ENCODE measurements at places on chromosomes 5 and 9.
A peak's percentile ranks its signal among the peaks of the same experiment; 100 is the strongest.

GRCh38 chr9:33868440-33868973 lies 51.5 kb downstream of the UBE2R2 start:
- DNase-seq: no peak

- DNase-seq: no peak
These were observed 1297.2 kb upstream of the WWC1 start for GRCh38 chr5:166994226-166994625.

GRCh38 chr9:130112538-130113151 lies 58.9 kb downstream of the GPR107 start:
- no peak for DNase-seq

DNA sequence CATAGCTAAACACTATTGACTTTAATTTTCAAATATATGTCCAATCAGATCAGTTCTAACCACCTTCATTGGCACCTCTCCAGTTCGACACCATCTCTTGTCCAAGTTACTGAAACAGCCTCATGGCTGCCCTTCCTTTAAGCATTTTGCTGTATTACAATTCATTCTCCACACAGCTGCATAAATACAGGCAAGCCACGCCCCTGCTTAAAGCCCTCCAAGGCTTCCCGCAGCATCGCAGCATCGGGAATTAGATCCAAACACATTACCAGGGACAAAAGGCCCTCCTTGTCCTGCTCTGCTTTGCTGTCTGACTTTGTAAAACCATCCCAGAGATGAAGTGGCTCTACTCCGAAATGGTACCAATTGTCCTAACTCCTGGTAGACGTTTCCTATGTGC lies 75.1 kb upstream of the RAI14 start:
- DNase-seq: no peak

DNA sequence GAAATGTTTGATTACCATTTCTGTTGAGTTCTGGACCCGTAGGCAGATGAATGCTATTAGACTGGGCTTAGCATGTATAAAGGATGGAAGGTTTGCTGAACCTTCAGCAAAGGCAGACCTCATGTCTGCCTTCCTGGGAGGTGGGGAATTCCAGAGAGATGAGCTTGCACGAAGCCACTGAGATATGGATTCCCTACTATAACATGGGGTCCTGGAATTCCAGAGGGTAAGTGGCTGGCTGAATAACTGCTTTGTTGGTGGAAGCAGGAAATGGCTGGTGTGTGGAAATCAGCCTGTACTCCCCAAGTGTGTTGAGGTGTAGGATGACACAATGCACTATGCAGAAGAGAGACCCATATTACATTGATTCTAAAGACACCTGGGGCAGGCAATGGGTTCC lies 526.4 kb downstream of the CTNND2 start:
- DNase-seq: no peak

GRCh38 chr5:17412760-17413671 lies 85.0 kb upstream of the TAF11L2 start:
- DNase-seq: peak; percentile 68

GRCh38 chr5:136057401-136058038 lies 28.7 kb downstream of the TGFBI start:
- DNase-seq: no peak

DNA sequence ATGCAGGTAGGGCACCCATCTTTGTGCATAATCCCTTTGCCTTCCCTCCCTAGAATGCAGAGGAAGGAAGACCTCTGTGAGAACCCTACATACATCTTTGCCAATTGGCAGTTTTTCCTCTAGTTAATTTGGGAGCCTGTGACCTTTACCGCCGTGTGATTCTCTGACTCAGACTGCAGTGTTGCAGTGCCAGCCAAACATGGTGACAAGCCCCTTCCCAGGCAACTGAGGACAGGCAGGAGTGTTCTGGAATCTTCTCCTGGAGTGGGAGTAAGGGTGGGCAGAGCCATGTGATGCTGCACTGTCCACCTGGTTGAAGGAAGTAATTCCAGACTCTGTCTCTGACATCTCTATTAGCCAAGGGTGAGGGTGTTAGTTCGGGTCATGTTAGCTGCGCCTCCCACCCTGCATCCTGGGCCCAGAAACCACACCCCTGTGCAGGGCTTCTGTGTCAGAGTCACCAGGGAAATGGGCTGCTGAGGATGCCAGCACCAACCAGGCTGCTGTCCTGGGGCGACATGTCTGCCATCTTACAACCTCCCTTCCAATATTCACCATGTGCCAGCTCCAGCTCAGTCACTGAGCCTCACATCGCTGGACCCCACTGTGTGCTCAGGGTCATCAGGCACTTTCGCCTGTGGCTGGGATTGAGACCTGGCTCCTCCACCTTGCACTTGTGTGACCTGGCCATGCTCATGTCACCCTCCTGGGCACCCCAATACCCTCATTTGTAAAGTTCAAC lies 21.8 kb downstream of the KCNIP1 start:
- no peak for DNase-seq

GRCh38 chr5:6814816-6815215 lies 101.6 kb downstream of the TENT4A start:
- no peak for DNase-seq

DNA sequence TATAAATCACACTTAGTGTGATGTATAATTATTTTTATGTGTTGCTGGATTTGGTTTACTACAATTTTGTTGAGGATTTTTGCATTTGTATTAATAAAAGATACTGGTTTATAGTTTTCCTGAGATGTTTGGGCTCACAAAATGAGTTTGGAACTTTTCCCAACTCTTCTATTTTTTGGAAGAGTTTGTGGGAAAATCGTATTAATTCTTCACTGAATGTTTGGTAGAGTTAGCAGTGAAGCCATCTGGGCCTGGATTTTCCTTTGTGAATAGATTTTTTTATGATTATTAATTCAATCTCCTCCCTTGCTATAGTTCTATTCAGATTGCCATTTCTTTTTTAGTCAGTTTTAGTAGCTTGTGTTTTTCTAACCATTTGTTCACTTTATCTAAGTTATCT lies 201.7 kb upstream of the NFIL3 start:
- no peak for DNase-seq

GRCh38 chr5:52943285-52943684 lies 45.9 kb upstream of the ITGA2 start:
- no peak for DNase-seq

- DNase-seq: no peak
These were observed 32.3 kb downstream of the ARPC5L start for GRCh38 chr9:124894035-124894740.

DNA sequence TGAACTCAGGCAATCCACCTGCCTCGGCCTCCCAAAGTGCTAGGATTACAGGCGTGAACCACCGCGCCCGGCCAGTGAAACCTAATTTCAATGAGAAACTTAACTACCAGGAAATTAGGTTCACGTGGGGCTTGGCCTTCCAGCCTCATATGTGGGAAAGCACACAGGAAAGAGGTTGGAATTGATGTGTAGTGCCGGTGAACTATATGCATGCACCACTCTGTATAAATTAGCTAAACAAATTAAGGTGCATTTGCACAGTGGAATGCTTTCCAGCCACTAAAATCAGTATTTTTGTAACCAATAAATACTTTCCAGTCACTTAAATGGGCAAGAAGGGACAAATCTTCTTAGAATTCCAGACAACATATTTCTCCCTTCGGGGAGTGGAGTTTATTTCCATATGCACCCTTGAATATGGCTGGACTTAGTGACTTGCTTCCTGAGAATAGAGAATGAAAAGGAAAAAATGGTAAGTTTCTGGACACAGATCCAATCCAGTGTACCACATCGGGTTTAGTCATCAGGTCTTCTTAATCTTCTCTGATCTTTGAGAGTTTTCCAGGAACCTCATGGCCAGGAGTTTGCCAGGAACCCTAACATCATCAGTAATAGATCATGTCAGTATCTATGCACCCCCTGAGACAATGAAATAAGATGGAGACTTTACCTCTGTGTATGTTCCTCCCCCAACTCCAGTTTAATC lies 24.9 kb downstream of the ATOX1 start:
- no peak for DNase-seq

DNA sequence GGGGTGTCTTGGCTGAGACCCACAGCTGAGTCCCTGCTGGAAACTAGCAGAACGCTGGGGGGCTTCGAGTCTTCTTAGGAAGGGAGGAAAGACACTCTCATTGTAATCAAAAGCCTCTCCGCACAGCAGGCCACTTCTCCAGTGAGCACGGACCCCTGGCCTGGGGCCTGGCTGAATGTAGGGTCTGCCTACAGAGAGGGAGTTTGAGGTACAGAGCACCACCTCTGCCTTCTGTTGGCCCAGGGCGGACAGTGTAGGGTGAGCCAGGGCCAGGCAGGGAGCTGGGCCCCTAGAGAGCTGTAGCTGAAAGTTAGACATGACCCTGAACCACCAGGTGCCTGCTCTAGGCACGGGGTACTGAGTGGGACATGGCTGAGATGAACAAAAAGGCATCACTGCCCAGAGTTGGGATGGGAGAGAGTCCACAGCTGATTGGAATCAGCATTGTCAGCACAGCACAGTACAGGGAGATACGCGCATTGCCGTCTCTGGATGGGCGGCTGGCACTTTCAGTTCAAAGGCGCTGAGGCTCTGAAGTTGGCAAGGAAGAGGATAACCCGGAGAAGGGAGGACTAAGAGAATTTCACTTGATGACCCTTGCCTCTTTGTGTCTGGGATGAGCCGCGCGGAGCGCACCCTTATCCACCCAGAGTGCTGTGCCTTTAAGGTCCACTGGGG lies 363 bp upstream of the SLC25A48 start:
- DNase-seq: no peak

DNA sequence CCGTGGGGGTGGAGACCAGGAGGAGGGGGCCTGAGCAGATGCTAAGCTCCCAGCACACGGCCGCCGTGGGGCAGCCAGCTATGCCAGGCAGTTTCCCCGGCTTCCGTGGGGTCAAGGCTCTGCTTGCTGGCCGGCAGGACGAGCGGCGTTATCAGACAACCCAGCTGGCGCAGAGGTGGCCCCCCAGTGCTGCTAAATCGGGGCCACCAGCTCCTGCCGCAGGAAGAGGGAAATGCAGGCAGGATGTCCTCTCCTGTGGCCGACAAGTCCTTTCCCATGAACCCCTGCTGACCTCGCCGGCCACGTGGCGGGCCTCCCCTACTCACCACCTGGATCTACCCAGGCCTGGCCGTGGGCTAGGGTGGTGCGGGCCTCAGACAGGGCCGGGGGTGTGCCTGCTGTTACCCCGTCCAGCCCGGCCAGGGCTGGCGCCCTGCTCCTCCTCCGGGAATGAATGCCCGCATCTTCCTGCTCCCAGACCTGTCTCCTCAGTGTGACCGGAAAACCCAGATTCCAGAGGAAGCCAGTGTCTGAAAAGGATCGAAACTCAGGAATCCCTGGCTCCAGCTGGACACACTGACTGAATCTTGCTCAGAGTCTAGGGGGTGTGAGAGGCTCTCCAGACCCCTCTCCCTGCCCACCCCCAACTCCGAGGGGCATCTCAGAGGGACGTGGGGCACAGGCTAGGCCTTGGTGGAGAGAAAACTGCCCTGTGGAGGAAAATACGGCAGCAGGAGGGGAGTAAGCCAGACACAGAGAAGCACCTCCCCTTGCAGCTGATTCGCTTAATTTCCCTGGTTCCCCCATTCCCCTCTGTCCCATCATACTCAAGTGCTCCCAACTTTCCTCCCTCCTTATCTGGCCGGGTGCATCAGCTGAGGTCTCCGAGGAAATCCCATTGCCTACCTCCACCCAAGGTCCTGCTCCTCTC lies 3.9 kb downstream of the FLT4 start:
- DNase-seq: no peak

- no peak for DNase-seq
These were observed 2.2 kb downstream of the PCDH1 start for GRCh38 chr5:141875795-141876627.

- no peak for DNase-seq
These were observed 52.6 kb downstream of the AP3S1 start for GRCh38 chr5:115894342-115894741.

GRCh38 chr5:38319491-38319890 lies 61.1 kb downstream of the EGFLAM start:
- no peak for DNase-seq

- DNase-seq: no peak
These were observed 86.8 kb downstream of the NLN start for GRCh38 chr5:65808818-65809217.

GRCh38 chr9:130239363-130239695 lies 26.2 kb upstream of the HMCN2 start:
- DNase-seq: no peak

- DNase-seq: no peak
These were observed 55.8 kb downstream of the ENTREP1 start for GRCh38 chr9:69380811-69381210.

GRCh38 chr5:132890817-132891216 lies 17.3 kb downstream of the LEAP2 start:
- DNase-seq: no peak

- no peak for DNase-seq
These were observed 51.9 kb upstream of the UBAC1 start for GRCh38 chr9:136013116-136013515.

GRCh38 chr5:179554981-179555380 lies 4.6 kb downstream of the RUFY1 start:
- DNase-seq: no peak

DNA sequence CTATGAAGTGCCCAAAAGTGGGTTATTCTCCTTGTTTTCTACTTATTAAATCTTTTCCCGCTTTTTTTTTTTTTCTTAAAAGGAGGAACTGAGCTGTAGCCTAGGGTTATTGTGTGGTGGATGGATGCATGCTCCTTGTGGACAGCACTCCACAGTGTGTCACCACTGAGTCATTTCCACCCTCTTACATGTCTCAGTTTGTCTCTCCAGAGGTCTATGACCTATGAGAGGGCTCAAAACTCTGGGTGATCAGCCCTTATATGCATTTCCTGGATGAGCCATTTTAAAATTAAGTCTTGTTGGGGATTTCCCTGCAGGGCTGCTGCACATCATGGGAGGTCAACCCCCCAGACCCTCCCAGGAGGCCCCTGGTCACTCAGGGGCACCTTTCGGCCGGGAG lies 102.2 kb upstream of the MOCS2 start:
- DNase-seq: no peak

GRCh38 chr5:122882831-122883230 lies 37.4 kb downstream of the SNX24 start:
- DNase-seq: no peak

DNA sequence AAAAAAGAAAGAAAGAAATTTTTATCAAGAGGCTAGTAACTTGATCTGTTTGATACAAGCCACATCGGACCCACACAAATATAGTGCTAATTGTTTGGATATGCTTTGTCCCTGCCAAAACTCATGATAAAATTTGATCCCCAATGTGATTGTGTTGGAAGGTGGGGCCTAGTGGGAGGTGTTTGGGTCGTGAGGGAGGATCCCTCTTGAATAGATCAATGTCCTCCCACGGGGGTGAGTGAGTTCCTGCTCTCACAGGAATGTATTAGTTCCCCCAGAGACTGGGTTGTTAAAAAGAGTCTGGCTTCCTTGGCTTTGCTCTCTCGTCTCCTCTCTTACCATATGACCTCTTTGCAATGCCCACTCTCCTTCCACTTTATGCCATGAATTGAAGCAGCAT lies 80.6 kb upstream of the CPLX2 start:
- no peak for DNase-seq

GRCh38 chr5:59999056-59999455 lies 105.5 kb upstream of the PDE4D start:
- DNase-seq: no peak
